CD4-positive, alpha-beta T cell treated with Interleukin-15 for 1 hour (primary cell): ENCODE measurements at places on chromosomes 6 and 20.

DNA sequence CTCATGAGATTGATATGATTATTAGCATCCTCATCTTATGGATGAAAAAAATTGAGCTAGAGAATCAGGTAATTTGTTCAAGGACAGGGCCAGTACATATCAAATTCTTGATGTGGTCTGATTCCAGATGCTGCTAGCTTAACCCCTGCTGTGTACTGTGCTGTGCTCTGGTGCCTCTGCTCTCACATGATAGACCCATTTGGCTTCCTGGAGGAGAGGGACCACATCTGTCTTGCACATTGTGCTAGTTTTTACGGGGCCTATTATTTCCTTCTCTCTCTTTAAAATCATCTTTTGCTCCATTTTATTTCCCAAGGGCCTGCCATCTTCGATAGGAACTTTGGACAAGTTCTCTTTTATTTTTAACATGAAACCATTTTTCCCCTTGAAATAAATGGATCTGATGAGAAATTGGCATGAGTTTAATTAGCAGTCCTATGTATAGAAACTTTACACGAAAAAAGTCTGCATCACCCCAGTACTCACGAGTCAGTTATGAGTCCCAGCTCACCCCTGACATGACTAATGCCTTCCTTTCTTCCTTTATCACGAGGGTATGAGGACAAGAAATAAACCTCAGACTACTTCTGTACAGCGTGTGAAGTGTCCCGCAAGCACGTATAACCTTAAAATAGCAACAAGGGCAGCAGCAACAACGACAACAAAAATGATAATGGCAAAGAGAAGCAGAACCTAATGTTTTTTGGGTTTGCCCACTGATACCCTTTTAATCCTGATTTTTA is 26.5 kb downstream of the CD109 start:
- DNase-seq, result peak; percentile 30

GRCh38 chr20:5397393-5397792 is 80.6 kb upstream of the PROKR2 start:
- DNase-seq, result no peak

GRCh38 chr6:112744827-112745226 is 397.7 kb downstream of the RFPL4B start:
- DNase-seq, result no peak

DNA sequence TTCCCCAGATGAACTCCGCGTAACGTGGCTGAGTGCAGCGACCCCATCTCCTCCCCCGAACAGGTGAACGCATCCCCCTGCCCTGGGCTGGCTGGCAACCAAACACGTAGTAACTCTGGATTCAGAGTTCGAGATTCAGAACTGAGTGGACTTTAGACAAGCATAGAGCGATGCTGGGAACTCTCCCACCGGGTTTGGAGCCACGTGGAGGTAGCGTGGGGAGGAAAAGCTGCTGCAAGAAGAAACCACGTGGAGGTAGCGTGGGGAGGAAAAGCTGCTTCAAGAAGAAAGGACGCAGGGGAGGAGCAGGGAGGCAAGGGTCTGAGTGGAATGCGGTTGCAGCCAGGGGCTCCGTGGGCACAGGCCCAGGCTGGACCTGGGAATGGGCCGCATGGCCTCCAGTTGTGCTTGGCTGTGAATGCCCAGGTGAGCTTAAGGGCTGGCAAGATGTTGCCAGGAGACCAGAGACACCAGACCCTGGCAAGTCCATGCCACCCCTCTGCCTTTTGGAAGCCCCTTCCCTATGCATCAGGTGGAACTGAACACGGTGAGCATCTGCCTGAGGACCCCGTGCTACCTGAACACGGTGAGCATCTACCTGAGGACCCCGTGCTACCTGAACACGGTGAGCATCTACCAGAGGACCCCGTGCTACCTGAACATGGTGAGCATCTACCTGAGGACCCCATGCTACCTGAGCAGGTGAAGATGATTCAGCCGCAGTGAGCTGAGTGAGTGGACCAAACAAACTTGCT is 118.0 kb upstream of the FRMD1 start:
- DNase-seq, result no peak

DNA sequence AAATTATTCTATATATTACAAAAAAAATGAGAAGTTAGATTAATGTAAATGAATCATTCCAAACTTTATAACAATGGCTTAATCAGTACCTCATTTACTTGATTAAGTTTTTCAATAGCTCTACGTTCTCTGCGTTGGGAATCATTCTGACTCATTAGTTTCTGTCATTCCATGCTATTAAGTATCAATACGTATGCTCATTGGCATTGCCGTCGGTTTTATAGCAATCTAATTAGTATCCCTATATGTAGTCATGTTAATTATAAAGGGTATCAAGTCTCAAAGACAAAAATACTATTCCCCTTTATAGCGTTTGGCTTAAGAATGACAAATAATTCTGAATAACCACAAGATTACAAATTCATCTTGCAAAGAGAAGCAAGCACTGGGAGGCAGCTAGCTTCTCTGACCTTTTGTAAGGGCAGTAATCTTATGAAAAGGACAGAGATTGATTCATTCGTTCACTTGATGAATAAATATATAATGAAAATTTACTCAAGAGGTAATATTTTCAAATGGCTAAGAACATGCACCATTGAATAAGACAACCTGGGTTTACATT is 41.8 kb downstream of the OLIG3 start:
- no peak for DNase-seq

DNA sequence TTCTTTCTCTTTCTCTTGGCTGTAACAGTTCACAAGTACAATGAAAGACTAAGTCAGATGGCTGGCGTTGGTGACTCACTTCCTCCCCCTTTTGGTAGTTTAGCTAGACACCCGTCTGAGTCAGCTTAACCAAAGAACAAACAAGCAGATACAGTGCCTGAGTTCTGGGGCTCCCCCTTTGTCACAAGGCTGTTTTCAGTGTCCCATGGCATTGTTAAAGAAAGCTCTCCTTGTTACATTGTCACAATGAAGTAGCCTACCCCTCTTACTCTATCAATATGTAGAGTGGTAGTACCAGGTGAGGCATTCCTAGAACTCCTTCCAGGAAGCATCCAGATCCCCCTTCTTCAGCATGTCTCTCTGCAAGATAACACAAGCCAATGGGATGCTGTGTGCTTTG is 38.6 kb downstream of the KIAA0408 start:
- peak; percentile 72 for DNase-seq

DNA sequence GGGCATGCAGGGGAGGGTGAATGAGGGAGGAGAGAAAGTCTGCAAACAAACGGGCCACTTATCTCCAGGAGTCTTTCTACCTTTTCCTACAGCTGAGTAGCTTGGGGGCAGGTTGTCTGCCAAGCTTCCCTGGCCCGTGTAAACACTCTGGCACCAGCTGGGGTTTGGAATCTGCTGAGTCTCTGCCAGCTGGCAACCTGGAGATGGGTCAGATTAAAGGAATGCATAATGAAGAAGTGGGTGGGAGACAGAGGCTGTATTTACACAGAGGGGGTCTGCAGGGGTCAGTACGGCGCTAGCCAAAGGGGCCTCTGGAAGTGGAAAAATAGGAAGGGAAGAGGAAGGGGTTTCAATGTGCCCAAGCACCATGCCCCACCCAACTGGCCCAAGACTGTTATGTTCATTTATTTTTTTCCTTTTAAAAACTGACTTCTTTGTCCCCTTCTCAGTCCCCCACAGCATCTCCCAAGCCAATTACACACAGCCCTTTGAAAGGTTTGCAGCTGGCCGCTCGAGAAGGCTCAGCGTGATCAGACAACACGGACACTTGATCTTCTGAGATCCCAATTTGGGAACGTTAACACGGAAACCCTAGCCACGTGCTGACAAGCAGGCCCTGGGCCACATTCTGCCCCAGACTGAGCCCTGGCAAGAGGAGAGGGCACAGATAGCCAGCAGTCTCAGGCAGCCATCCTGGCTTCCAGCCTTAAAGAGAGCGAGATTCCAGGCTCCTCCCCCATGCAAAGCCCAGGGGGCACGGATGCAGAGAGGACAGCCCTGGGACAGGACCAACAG is 25.2 kb downstream of the TRAM2 start:
- no peak for DNase-seq

DNA sequence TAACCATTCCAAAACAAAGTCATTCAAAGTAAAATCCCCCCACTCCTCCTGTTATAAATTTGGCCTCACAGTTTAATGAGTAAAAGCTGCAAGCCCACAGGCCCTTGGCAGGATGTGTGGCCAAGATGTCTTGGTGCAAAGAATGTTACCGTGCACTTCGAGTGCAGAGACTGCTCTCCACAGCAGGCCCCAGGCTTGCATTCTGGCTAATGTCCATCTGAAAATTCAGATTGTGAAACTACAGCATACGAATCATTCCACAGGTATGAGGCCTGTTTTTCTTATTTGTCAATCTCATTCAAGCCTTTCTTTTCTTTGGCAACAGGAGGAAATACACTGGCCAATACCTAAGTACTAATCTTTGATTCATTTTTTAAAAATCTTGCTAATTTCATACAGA is 7.1 kb downstream of the RPS6KA2 start:
- DNase-seq, result no peak

DNA sequence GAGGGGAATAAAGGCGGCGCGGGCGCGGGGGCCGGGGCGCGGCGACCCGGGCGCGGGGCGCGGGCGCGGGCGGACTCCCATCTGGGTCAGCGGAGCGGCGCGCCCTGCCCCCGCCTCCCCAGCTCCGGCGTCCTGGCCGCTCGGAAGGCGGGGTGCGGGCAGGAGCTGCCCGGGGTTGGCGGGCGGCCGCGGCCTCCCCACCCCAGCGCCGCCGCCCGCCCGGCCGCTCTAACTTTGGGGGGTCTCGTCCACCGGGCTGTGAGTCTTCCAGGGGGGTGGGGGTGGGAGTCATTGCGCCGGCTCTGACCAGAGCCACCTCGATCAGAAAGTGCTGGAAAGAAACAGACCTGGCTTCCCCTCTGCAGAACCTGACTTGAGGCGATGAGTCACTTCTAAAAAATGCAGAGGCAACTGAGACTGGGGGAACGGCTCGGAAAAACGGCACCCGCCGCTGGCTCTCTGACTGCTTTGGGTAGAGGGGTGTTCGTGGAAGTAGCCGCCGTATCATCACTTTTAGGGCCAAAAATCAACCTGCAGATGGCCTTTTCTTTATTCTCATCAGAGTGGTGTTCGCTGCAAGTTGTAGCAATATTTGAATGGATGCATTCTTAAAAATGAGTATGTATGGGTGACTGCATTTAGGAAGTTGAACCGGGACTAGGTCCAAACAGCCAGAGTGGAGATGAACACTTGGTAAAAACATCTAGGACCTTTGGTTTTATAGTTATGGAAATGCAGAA is 667 bp downstream of the CAP2 start:
- no peak for DNase-seq

DNA sequence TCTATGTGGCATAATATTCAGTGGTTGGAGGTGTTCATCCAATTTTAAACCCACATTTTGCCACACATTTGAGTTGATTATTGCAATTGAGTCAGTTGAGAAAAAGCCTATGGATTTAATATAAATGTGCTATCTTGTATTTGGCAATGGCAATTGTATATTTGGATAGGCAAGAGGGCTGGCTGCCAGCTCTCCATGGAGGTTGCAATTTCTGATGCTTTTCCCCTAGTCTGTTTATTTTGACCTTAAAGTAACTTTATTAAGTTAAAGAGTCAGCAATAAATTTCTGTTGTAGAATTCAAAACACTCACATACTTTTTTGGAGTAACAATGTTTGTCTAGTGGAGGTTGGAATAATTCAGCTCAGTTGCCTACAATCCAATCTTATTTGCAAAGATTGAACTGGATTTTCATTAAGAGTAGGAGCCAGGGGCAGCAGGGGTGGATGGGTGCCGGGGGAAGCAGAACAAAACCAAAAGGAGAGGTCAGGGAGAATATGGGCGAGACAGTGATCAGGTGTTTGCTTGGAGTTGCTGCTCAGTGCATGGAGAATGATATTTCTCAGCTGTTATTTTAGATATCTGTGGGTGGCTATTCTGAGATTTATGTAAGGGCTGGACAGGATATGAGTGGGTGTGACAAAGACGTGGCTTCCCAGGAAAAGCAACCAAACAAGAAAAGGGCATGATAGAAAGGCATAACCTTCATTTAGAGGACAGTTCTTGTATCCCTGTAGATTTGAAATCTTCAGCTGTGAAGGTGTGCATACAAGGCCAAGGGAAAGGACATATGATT is 163.0 kb downstream of the HDGFL1 start:
- no peak for DNase-seq

DNA sequence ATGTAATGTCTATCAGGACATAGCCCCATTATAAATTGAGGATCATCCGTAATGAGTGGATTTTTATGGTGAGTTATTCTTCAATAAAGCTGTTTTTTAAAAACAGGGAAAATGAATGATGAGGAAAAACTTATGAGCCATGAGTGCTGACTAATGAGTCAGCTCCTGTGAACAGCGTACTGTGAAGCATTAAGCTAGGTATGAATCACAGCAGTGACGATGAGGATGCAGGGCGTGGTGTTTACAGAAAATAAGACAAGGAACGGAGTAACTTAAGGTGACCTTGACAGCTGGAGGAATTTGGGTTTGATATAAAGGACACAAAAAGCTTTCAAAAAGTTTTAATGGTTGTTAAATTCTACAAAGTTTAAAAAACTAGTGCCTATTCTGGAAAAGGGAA is 96.3 kb downstream of the FOXF2 start:
- DNase-seq, result no peak

DNA sequence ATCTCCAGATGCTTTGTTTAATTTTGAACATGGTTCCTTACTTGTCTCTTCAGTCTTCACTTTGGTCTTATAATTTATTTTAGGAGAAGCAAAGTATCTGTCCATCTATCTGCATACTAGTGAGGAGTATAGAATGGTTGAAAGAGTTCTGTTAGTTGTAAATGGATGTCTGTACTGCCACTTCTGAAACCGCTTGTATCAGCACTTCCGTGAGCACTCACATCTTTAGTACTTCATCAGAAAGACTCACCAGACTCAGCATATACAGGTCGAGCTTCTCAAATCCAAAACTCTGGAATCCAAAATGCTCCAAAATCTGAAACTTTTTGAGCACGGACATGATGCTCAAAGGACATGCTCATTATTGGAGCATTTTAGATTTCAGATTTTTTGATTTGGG is 142.0 kb upstream of the GLP1R start:
- DNase-seq, result no peak

DNA sequence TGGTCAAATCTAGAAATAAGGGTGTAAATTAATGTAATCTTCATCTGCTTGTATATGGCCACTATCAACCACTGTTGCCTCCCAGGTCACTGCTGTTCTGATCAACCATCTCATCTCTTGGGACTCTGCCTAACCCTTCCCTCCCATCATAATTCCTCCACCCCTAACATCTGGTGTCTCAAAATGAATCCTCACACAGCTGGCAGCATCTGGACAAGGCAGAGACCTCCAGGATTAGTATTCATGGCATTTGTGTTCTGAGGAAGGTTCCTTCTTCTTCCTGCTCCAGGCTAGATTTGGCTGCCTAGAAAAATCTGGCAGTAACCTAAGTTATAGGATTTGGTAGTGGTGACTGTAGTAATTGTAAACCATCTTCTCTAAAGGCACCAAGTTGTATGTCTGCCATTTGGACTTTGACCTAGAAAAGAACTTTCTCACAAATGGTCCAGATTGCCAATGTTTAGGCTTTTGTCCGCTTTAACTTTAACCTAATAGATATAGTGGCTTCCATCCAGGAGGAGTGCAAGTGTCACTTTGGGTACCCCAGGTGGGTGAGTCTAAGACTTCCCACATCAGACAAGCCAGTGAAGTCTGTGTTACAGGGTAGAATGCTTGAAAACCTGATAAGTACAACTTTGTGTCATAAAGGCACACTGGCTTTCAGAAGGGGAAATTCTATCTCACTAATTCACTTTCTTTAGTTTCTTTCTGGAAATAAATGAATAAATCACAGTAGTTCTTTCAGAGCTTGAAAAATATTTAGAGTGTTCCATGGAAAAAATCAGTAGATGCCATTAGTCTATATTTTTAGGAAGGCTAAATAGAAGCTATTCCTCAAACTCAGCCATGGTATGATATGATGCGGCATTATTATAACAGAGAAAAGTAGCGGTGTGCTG is 3.0 kb upstream of the PHACTR2 start:
- no peak for DNase-seq
